ENCODE measurements at places on chromosomes 3 and 15.

DNA sequence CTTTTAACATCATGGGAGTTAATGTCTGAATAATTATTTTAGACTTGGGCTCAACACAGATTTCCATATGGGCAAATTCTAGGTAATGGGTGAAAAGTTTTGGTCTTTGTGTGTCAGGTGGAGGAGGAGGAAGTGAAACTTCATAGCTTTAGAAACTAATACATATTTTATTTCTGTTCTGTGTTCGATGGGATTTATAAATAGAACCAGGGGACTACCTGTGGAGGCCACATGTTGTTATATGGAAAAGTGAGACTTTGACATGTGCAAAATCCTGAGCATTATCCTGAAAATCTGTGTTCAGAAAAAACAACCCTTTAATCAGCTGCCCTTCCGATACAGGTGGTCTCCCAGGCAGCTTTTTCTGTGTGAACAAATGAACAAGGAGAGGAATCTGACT lies 209.5 kb downstream of the SOX2 start:
- no peak for DNase-seq

GRCh38 chr3:102195198-102195948 lies 239.4 kb upstream of the ZPLD1 start:
- peak; percentile 67 for DNase-seq

- DNase-seq: no peak
These were observed 293.8 kb downstream of the ROBO1 start for GRCh38 chr3:79473993-79474392.

DNA sequence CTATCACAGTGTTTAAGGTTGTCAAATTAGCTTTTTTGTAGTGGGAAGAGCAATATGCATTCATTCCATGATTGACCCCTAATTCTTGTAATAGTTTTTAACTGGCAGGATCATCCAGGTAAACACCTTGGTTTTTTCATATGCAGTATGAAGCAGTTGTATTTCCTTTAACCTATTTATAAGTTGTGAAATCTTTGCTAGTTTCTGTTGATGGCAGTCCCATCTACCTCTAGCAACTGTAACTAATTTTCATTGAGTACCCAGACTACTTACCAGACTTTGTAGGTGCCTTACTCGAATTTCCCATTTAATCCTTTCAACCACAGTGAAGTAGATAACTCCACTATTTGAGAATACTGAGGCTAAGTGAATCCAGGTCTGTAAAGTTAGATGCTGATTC lies 6.1 kb downstream of the FXR1 start:
- DNase-seq: no peak

- DNase-seq: no peak
These were observed 104.8 kb upstream of the HERC1 start for GRCh38 chr15:63938486-63939061.

- DNase-seq: no peak
These were observed 9.7 kb upstream of the GNB5 start for GRCh38 chr15:52200831-52201365.

DNA sequence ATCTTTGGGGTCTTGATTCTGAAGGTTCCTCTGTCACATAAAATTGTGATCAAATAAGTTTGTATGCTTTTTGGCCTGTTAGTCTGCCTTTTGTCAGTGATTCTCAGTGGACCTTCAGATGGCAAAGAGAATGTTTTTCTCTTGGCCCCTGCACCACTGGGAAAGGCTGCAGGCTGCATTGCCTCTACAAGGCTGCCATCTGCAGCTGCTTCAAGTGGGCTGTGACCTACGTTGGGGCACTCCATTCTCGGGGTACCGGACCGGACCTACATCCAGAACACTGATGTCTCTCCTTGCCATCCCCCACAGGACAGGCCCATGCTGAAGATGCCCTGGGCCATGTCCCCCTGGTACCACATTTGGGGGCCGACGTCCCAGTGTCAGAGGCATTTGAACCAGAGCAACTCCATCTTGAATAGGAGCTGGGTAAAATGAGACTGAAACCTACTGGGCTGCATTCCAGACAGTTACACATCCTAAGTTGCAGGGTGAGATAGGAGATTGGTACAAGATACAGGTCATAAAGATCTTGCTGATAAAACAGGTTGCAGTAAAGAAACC lies 37.5 kb upstream of the MFGE8 start:
- DNase-seq: no peak

- DNase-seq: peak; percentile 52
These were observed 6.4 kb downstream of the STRA6 start for GRCh38 chr15:74196175-74196574.
